ENCODE measurements at places on chromosomes 16 and 17.

- DNase-seq, result peak; percentile 58
These were observed 8.7 kb upstream of the SYNGR2 start for GRCh38 chr17:78159575-78160158.

GRCh38 chr16:3938843-3939624, 58.5 kb upstream of the CREBBP start:
- DNase-seq, result peak; percentile 74

- peak; percentile 8 for DNase-seq
These were observed 27.9 kb downstream of the SLFN12 start for GRCh38 chr17:35404360-35404759.

GRCh38 chr17:6231886-6232731, 161.9 kb downstream of the WSCD1 start:
- no peak for DNase-seq

- DNase-seq, result peak; percentile 63
These were observed 1.1 kb downstream of the RAI1 start for GRCh38 chr17:17682293-17682736.

- DNase-seq, result no peak
These were observed 17.1 kb downstream of the PMP22 start for GRCh38 chr17:15247891-15248529.

DNA sequence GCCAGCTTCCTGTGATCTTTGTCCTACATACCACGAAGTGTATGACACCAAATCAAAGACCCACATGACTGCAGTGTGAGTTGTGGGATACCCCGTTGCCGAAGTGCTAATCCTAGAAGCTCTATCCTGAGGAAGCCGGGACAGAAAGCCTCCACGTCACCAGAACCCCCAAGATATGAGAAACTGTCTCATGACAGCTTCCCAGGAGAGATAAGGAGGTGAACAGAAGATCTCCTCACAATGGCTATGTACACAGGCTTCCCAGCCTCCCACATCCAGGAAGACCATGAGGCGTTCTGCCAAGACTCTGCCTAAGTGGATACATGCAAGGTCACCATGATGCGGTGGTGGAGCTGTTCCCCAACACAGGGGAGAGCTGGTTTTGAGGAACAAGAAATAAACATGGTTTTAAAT, 37.1 kb downstream of the TRIM25 start:
- no peak for DNase-seq

DNA sequence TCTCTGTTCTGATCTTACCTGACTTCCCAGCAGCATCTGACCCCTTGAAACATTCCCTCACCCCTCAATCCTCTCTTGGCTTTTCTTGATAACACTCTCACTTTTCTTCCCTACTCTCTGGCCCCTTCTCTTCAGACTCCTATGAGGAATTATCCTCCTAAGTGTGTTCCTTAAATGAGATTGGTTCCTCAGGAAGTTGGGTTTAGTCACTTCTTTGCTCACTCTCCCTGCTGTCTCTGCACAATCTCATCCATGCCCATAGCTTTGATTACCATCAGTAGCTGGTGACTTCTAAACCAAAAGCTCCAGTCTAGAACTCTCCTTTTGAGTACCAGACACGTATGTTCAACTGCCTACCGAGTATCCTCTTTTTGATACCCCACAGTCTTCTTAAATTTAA, 13.0 kb downstream of the MED24 start:
- no peak for DNase-seq

DNA sequence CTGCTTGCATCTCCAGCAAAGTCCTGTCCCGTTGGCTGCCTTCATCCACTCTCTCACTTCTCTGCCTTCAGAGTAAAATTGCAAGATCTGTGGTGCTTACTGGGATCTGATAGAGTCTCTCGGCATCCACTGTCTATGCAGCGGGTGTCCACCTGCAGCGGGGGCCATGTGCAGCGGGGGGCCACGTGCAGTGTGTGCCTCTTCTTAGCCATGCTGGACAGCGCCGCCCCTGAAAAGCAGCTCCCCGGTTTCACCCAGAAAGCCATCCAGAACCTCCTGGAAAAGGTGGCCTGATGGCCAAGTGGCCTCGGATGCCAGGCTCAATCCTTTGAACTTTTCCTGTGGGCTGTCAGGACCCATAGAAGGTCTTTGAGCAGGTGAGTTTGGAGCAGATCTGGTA, 9.5 kb downstream of the STX4 start:
- no peak for DNase-seq

DNA sequence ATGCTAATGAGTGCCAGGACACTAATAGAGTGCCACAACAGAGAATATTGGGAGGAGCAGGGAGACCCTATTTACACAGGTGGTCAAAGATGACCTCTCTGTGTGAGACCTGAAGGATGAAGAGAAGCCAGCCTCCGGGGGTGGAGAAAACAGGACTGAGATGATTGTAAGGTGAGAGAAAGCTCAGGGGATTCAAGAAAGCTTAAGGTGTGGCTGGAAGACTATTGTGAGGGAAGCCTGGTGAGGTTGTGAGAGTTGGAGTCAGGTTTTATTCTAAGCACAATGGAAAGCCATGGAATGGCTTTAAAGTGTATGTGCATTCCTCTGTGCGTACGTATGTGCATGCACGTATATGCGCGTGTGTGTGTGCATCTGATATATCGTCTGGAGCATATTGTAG, 10.4 kb upstream of the MARCHF10 start:
- no peak for DNase-seq

DNA sequence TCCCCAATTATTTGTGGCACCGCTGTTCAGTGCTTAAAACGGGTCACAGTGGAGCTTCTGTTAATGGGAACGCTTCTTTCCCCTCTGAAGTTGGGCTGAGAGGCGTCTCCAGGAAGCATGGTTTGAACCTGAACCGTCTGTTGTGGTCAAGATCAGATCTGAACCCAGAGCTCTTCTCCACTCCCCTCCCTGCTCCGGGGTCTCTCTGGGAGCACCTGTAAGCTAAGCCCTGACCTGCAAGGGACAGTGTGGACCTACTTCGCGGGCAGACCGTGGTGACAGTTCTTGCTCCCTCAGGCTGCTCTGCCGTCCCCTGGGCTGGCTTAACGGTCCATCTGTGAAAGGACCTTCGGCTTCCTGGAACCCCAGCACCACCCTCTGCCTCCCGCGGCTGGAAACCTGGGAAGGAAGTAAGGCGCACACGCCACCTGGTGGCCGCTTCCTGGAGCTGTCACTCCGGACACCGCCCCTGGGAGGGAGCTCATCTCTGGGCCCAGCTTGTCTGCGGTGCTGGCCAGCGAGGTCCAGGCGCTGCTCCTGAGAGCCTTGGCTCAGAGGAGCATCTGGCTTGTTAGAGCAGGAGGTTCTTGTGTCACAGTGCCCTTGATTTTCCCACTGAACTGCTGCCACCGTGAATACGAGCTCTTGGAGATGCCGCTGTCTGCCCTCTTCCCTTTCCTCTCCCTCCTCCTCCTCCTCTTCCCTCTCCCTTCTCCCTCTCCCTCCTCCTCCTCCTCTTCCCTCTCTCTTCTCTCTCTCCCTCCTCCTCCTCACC, 518.5 kb upstream of the EEF2KMT start:
- DNase-seq, result peak; percentile 62
